Activated effector memory CD4-positive, alpha-beta T cell treated with Interleukin-2 at 50 U/mL for 16 hours (primary cell): ENCODE measurements at places on chromosomes 1 and 21.

GRCh38 chr1:27333717-27334279, 8.0 kb upstream of the SYTL1 start:
- no peak for DNase-seq

DNA sequence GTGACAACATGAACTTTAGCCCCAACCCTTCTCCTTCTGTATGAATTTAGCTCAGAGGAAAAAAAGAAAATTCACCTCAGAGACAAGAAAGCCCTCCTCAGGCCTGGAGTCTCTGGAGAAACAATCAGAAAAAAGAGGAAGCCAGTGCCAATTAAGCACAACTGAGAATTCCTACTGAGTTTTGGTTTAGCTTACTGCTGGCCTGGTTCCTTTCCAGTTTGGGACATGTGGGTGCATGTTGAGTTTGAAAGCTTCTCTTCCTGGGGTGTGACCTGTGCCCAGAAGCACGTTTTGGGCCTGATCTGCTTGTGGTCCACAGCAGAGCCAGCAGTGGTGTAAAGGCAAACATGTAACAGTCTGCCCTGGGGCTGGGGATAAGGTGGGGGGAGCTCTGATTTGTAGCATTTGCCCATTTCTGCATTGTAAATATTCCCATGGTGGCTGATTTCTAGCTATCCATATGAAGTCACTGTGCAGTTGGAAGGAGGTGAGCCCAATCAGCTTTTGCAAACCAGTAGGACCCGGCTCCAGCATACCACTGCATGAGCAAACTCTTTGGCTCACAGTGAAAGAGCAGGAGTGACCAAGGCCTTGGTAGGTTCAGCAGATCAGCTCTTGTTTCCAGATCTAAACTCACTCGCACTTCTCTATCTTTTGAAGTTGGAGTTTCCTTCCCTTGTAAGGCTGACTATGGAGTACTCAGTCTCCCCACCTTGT, 4.7 kb upstream of the THEM5 start:
- DNase-seq: no peak

DNA sequence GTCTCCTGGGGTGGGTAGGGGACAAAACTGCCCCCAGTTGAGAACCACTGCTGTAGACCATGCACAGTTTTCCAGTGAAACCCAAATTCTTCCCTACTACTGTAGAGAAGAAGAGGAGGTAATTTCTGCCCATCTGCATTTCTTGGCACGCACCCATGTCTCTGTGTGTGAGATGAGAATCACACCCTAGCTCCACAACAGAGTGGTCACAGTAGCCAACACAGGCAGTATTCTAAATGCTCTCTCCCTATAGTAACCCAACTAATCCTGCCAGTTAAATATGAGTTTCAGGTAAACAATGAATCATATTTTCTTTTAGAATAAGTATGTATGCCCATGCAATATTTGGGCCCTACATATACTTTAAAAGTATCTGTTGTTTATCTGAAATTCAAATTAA, 1.2 kb upstream of the CAPN2 start:
- no peak for DNase-seq

DNA sequence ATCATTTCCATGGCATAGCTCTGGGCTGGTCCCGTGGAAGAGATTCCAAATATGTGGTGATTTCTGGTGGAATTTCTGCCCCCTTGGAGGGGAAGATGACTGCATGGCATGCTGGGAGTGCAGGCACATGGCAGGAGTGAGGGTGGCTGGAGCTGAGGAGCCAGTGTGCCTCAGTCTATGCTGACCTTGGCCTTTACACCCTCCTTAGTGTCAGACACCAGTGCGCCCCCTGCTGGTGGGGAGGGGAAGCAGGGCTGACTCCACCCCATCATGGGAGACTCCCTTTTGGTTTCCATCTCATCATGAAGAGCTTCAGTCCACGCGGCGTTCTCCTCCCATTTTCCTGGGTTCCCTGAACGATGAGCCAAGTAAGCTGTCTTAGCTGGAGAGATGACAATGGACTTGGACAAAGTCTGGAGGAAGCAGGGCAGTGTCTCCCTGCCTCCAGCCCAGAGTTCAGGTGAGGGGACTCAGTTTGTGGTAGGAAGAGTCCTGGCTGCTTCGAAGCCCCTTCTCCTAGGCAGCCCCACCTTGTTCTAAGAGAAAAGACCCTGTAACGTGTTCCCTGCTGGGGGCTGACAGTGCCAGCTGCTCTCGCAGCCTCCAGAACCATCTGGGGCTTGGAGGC, 10.3 kb downstream of the ALX3 start:
- peak; percentile 51 for DNase-seq

GRCh38 chr1:229130028-229130668, 140.8 kb upstream of the RAB4A start:
- no peak for DNase-seq

- DNase-seq: no peak
Observed at GRCh38 chr21:42010507-42011495, 641 bp upstream of the ZBTB21 start.
